ENCODE measurements at places on chromosomes 6 and 20.

- DNase-seq = peak; percentile 23
Measured at GRCh38 chr20:49562311-49563014, 5.5 kb downstream of the PTGIS start.

GRCh38 chr20:51460569-51461265 lies 81.8 kb downstream of the NFATC2 start:
- DNase-seq = no peak

- DNase-seq = peak; percentile 68
Measured at GRCh38 chr20:57212534-57213276, 53.7 kb downstream of the BMP7 start.

GRCh38 chr6:45000833-45001232 lies 327.3 kb upstream of the RUNX2 start:
- no peak for DNase-seq

- no peak for DNase-seq
Measured at GRCh38 chr6:80543598-80544222, 437.2 kb downstream of the BCKDHB start.

- DNase-seq = no peak
Measured at GRCh38 chr6:168157272-168158212, 78.5 kb upstream of the FRMD1 start.

GRCh38 chr20:57881466-57882385 lies 171.9 kb upstream of the PMEPA1 start:
- no peak for DNase-seq

DNA sequence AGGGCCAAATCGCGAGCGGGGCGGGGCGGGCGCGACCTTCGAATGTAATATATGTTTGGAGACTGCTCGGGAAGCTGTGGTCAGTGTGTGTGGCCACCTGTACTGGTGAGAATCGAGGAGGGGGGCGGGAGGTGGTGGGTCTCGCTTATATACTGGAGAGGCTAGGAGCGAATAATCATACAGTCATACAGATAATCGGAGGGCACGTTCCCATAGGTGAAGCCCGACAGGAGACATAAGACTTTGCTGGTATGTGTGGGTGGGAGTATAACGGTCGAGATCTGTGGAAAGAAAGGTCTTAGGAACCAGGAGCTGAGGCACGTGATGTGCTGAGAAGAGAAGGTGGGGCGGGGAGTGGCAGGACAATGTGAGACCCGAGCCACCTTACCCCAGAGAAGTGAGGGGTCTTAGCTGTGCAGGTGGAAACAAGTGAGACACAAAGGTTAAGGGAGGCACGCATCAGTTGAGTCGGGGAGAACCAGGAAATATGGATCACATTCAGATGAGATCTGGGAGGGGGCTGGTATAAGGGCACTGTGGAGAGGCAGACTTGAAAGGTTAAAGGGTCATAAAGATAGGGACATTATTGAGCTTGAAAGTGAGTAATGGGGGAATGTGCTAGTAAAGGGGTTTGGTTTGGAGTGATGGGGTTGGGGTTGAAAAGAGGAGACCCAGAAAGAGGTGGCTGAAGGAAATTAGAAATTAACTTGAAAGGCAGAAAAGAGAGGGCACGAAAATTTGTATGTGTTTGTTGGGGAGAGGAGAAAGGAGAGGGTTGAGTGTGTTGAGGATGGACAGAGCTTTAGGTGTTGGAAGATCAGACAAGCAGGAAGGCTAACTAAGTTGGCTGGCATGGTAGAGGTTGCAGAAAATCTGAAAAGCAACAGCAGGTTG lies 589 bp downstream of the RNF5 start:
- no peak for DNase-seq

DNA sequence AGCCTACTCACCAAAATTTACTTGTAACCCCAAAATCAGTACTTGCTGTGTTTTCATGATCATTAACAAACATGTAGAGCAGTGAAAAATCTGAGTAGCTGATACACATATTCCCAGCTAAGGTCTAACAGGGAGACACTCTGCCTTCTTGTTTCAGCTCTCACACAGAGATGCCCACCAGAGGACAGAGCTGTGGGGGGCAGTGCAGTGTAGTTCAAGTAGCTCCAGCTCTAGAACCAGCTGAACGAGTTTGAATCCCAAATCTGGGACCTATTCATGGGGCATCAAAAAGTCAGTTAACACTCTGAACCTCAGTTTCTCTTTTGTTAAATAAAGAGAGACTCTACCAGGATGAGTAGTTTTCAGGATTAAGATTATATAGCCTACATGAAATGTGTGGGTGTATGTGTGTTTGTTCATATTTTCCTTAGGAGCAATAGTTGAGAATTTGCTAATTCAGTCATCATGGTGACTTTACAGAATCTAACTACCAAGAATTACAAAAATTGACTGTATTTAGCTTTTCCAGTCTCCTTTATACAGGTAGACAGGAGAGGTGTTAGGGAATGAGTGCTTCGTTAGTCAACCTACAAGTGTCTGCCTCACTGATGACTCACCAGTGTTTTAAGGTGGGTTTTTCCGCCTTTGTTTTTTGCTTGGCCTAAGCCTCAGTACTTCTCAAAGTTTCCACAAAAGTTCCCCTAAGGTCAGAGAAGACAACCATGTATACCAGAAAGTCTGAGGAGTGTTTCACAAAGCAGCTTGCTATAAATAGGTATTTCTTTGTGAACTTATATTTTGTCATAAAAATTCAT lies 164.0 kb upstream of the RUNX2 start:
- DNase-seq = peak; percentile 73

DNA sequence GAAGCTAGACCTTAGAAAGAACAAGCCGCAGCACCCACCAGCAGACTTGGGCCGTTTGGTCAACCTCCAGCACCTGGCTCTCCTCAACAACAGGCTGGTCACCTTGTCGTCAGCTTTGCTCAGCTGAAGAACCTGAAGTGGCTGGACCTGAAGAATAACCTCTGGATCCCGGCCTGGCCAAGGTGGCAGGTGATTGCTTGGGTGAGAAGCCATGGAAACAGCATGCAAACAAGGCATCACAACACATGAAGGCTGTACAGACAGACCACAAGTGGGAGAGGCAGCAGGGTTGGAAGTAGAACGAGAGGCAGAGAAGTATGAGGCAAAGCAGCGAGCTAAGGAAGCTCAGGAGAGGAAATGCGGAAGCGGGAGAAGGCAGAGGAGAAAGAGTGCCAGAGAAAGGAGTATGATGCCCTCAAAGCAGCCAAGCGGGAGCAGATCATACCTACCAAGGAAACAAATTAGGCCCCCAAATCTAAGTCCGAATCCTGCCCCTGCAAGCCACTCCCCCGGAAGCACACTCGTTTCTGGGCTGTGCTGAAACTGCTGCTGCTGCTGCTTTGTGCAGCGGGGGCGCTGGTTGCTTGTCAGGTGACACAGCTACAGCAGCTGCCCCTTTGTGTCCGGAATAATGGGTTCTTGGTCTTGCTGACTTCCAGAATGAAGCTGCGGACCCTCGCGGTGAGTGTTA lies 121.6 kb upstream of the LGSN start:
- DNase-seq = no peak

DNA sequence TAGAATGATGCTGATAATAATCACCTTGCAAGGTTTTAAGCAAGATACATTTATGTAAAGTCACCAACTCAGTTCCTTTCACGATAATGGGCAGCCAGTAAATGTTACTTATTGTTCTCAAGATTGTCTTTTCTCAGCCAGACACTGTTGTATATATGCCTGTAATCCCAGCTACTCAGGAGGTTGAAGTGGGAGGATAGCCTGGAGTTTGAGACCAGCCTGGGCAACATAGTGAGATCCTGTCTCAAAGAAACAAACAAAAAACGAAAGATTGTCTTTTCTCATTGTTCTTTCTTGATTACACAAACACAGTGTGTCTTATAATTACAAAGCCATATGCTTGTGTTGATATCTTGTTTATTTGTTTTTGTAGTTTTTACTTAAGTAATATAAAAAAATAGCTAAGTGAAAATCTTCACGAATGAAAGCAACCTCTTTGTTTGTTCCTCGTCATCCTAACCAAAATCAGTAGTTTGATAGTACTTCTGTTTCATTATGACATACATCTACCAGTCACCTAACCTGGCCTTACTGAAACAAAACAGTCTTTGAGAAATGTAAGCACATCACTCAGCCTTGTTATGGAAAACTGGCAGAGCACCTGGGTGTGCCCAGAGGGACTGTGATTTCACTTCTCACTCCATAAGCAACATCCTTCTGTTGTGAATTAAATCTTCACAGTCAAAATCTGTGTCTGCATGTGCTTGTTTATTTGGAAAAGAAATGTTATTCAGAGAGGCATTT lies 436.2 kb upstream of the SOX4 start:
- no peak for DNase-seq

Measured in HCT116 (cell line).